Activated naive CD4-positive, alpha-beta T cell treated with anti-CD3 and anti-CD28 coated beads for 36 hours (primary cell): ENCODE measurements at places on chromosomes 6 and 20.

GRCh38 chr6:30260036-30260504, 46.9 kb upstream of the TRIM26 start:
- H3K4me1 ChIP-seq, result peaks cover 11% of the 10 kb centered on the region
- H3K36me3 ChIP-seq, result peaks cover 8% of the 10 kb centered on the region
- no peak overlapping the region for H3K27ac ChIP-seq
- no peaks in the 10 kb centered on the region for H3K27me3 ChIP-seq

GRCh38 chr6:54299542-54300269, 8.5 kb upstream of the TINAG start:
- H3K4me3 ChIP-seq, result no peak overlapping the region
- no peaks in the 10 kb centered on the region for H3K4me1 ChIP-seq
- H3K27ac ChIP-seq, result no peak overlapping the region
- no peaks in the 10 kb centered on the region for H3K27me3 ChIP-seq
- H3K36me3 ChIP-seq, result no peaks in the 10 kb centered on the region
- DNase-seq, result no peak

DNA sequence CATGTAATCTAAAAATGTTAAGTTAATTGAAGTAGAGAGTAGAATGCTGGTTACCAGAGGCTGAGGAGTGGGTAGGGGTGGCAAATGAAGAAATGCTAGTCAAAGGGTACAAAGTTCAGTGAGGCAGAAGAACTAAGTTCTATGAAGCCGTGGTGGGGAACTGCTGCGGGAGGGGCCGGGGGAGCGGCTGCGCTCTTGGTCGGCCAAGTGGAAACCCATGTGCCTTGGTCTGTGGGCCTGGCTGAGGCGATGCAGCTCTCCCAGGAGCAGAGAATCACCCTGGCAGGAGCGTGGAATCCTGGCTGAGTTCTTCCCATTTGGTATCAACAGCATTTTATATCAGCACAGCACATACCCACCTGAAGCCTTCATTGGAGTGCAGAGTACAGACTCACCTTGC, 22.3 kb downstream of the TTLL2 start:
- no peak for DNase-seq
- H3K4me3 ChIP-seq, result no peak overlapping the region
- H3K27ac ChIP-seq, result no peak overlapping the region
- peaks cover 18% of the 10 kb centered on the region for H3K27me3 ChIP-seq
- H3K4me1 ChIP-seq, result peaks cover 20% of the 10 kb centered on the region
- no peaks in the 10 kb centered on the region for H3K36me3 ChIP-seq

DNA sequence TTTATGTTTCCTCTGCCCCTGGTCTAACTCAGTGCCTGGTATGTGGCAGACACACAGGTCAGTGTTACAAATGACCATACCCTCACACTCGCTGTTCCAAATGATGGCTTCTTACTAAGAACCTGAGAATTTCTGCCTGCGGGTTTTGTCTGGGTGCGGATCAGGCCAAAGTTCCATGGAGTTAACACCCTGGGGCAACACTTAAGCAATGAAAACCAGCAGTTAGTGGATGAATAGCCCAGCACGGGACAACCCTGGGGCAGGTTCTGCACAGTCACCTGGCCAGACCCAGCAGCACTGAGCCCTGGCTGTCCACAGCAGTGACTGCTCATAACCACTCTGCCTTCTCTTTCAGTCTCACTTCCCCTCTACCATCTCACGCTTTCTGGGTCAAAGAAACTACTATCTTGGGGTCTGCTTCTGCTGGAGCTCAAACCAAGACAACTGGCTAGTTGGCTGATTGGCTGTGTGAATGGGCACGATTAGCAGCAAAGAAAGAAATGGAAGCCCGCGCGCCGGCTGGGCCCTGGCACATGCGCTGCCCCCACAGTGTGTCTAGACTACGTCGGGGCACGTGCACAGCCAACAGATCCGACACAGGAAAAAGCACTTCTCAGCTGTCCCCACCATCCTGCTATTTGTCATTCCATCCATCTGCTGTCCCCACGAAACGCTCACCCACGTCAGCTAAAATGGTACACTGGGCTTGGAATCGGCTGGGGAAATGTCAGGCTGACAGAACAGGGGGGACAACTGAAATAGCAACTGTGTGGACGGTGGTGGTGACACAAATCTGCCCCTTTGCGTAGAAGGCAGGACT, 36.6 kb downstream of the MGME1 start:
- no peaks in the 10 kb centered on the region for H3K4me1 ChIP-seq
- H3K27ac ChIP-seq, result no peak overlapping the region
- DNase-seq, result no peak
- no peak overlapping the region for H3K4me3 ChIP-seq

- no peaks in the 10 kb centered on the region for H3K27me3 ChIP-seq
- H3K4me1 ChIP-seq, result peaks cover 5% of the 10 kb centered on the region
- no peak for DNase-seq
- H3K27ac ChIP-seq, result no peak overlapping the region
- H3K36me3 ChIP-seq, result no peaks in the 10 kb centered on the region
- no peak overlapping the region for H3K4me3 ChIP-seq
These were observed 6.5 kb upstream of the BCAS4 start for GRCh38 chr20:50788045-50788991.

DNA sequence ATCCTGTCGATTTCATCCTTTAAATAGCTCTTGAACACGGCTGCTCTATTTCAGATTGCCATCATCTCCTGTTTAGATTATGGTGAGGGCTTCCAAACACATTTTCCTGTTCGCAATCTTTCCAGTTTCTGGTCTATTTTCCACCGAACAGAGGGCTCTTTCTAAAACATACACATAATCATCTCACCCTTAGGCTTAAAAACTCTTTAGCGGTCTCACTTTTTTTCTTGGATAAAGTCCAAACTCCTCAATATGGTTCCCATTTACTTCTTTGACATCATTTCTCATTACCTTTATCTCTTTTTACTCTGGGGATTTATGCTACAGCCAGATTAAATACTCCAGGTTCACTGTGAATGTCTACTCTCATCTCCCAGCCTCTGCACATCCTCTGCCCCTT, 103.4 kb upstream of the STMND1 start:
- no peak overlapping the region for H3K4me3 ChIP-seq
- no peaks in the 10 kb centered on the region for H3K36me3 ChIP-seq

DNA sequence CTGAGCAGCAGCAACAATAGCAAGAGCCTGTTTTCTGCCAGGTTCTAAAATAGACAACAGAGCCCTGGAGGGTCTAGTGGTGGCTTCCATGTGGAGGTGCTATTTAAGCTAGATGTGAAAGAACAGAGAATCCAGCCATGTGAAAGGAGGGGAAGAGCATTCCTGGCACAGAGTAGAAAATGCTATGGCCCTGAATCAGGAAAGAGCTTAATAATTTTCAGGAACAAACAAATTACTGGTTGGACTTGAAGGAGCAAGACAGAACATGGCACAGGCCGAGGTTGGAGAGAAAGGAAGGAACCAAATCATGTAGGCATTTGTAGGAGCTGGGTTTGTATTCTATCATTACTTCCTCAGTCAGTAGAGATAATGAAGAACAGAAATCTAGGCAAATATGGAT, 98.3 kb downstream of the AIG1 start:
- peaks cover 4% of the 10 kb centered on the region for H3K4me1 ChIP-seq
- no peaks in the 10 kb centered on the region for H3K36me3 ChIP-seq
- no peak overlapping the region for H3K27ac ChIP-seq
- no peak for DNase-seq
- H3K27me3 ChIP-seq, result no peaks in the 10 kb centered on the region

GRCh38 chr6:75272145-75272840, 12.3 kb downstream of the TMEM30A start:
- H3K27me3 ChIP-seq, result no peaks in the 10 kb centered on the region
- DNase-seq, result peak; percentile 16
- H3K27ac ChIP-seq, result peak overlapping the region; percentile 82
- H3K4me1 ChIP-seq, result peaks cover 81% of the 10 kb centered on the region
- H3K36me3 ChIP-seq, result peaks cover 41% of the 10 kb centered on the region
- H3K4me3 ChIP-seq, result no peak overlapping the region

DNA sequence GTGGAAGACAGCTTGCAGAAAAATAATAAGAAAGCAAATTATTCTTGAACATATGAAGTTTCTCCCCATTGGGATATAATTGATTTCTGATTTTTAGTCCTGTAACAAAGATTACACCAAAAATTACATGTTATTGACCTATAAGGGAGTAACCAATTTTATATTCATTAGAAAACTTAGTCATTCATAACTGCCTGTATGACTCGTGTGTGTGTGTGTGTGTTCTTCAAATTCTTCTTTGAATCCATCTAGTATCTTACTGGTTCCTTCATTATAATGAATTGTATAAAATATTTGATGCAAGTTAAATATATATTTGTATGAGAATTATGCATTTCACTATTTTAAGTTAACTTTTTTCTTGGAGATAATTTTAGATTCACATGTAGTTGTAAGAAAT, 310.4 kb downstream of the HAO1 start:
- DNase-seq, result no peak
- no peak overlapping the region for H3K4me3 ChIP-seq
- H3K36me3 ChIP-seq, result no peaks in the 10 kb centered on the region
- no peak overlapping the region for H3K27ac ChIP-seq

GRCh38 chr20:38343311-38344106, 2.8 kb upstream of the LBP start:
- H3K27ac ChIP-seq, result no peak overlapping the region
- H3K36me3 ChIP-seq, result no peaks in the 10 kb centered on the region
- H3K27me3 ChIP-seq, result peaks cover 3% of the 10 kb centered on the region
- no peak overlapping the region for H3K4me3 ChIP-seq

- peaks cover 22% of the 10 kb centered on the region for H3K4me1 ChIP-seq
These were observed 136.4 kb upstream of the ARMC2 start for GRCh38 chr6:108711826-108712225.

DNA sequence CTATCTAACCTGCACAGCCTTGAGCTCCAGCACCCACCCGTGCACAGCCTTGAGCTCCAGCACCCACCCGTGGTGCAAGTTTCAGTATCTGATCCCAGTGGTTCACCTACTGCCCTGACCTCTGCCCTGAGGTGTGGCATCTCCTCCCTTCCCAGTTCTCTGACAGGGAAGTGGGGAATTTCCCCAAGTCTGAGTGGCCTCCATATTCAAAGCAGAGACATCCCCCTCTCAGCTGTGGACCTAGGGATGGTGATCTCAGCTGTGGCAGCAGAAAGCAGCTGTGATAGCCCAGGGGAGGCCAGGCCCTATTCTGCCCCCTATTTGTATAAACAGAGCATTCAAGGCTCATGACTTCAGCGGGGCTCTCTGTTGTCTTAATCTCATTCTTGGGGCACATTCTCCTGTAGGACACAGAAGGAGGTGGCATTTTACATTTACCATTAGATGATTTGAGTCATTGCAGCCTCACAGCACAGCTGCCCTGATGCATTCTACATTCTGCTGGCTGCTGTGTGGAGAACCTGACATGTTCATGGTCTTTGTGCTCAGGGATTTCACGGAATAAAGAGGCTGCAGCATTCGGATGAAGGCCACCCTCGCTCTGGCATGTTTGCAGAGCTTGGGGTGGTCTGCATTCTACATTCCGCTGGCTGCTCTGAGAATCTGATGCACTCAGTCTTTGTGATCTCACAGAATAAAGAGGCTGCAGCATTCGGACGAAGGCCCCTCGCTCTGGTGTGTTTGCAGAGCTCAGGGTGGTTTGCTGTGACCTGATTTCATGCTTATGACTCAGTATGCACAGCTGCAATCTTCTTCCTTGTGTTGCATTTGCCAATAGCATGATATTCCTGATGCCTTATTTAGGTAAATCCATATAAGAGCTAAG, 16.9 kb downstream of the GPR31 start:
- H3K36me3 ChIP-seq, result no peaks in the 10 kb centered on the region
- peaks cover 2% of the 10 kb centered on the region for H3K4me1 ChIP-seq
- no peak overlapping the region for H3K27ac ChIP-seq
- peaks cover 4% of the 10 kb centered on the region for H3K27me3 ChIP-seq
- no peak overlapping the region for H3K4me3 ChIP-seq

GRCh38 chr6:2192976-2193375, 52.4 kb downstream of the GMDS start:
- DNase-seq, result no peak
- H3K4me3 ChIP-seq, result no peak overlapping the region
- peaks cover 5% of the 10 kb centered on the region for H3K36me3 ChIP-seq
- H3K27ac ChIP-seq, result no peak overlapping the region

GRCh38 chr20:34824452-34824805, 1.0 kb downstream of the NCOA6 start:
- peaks cover 43% of the 10 kb centered on the region for H3K4me1 ChIP-seq
- H3K36me3 ChIP-seq, result no peaks in the 10 kb centered on the region
- peak; percentile 91 for DNase-seq

DNA sequence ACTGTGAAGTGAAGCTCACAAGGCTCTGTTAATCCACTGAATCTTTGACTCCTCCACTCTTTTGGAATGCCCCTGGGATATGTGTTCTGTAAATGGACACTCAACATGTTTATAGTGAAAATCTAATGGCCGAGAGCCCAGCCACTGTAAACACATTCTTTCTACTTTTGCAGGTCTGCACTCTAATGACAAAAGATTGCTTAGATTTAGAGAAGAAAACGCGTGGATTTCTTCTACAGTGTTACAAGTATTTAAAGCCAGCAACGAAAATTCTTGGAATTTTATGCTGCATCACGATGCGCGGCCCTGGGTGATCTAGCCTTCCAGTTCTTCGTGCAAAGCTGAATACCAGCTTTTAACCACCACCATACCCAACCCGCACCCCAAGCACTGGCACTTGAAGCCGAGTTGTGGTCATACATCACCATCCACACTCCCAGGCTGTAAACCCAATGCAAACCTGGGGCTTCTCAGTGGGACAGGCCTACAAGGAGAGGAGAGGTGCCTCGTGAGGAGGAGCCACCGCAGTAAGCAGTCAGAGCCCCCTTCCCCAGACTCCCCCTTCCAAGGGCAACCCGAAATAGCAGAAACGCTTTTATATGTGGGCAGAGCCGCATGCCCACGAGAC, 3.7 kb upstream of the FOXO3 start:
- no peak for DNase-seq
- peaks cover 4% of the 10 kb centered on the region for H3K4me1 ChIP-seq
- no peaks in the 10 kb centered on the region for H3K36me3 ChIP-seq
- peak overlapping the region; percentile 88 for H3K4me3 ChIP-seq

- DNase-seq, result peak; percentile 55
- no peak within 1 kb of the TSS for H3K27ac ChIP-seq
- H3K4me3 ChIP-seq, result no peak within 1 kb of the TSS
- H3K36me3 ChIP-seq, result no peaks in the 10 kb centered on the region
- peaks cover 12% of the 10 kb centered on the region for H3K27me3 ChIP-seq
These were observed at the start of gene MUC22 for GRCh38 chr6:31010393-31011060. Gene MUC22, plus strand, starts transcription at chr6:31010474. Its CDS starts 233 bp downstream, at chr6:31010707.

- no peak overlapping the region for H3K27ac ChIP-seq
- no peak for DNase-seq
- no peak overlapping the region for H3K4me3 ChIP-seq
- H3K27me3 ChIP-seq, result no peaks in the 10 kb centered on the region
- no peaks in the 10 kb centered on the region for H3K4me1 ChIP-seq
- no peaks in the 10 kb centered on the region for H3K36me3 ChIP-seq
These were observed 255.6 kb downstream of the PREX1 start for GRCh38 chr20:48571949-48572847.

GRCh38 chr6:85412911-85413430, 36.9 kb upstream of the NT5E start:
- H3K4me1 ChIP-seq, result no peaks in the 10 kb centered on the region
- no peak for DNase-seq
- H3K4me3 ChIP-seq, result no peak overlapping the region
- no peaks in the 10 kb centered on the region for H3K36me3 ChIP-seq
- H3K27me3 ChIP-seq, result peaks cover 12% of the 10 kb centered on the region
- no peak overlapping the region for H3K27ac ChIP-seq
